CD4-positive, alpha-beta T cell treated with Interleukin-12 subunit alpha and Interleukin-12 subunit beta, for 1 hour (primary cell): ENCODE measurements at places on chromosomes 2 and 18.
A peak's percentile ranks its signal among the peaks of the same experiment; 100 is the strongest.

- DNase-seq, result peak; percentile 45
Observed at GRCh38 chr18:25921677-25922421, 168.6 kb downstream of the SS18 start.

- DNase-seq, result no peak
Observed at GRCh38 chr2:216622526-216622925, 10.7 kb upstream of the IGFBP2 start.

DNA sequence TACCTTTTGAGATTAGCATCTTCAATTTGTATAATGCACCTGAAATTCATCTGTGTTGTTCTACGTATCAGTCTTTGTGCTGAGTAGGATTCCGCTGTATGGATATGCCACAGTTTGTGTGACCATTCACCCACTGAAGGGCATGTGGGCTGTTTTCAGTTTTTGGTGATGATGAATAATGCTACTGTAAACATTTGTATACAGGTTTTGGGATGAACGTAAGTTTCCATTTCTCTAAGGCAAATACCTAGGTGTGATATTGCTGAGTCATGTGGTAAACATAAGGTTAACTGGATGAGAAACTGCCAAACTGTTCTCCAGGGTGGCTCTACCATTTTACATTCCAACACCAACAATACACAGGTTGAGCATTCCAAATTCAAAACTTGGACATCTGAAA, 35.1 kb downstream of the CABYR start:
- DNase-seq, result no peak

GRCh38 chr2:158101384-158101926, at the start of gene UPP2:
TSS of gene UPP2 (plus strand) at chr2:158101876. CDS start at chr2:158102064, 188 bp downstream.
- no peak for DNase-seq

GRCh38 chr2:223724861-223725260, 112.5 kb downstream of the AP1S3 start:
- DNase-seq, result no peak

- no peak for DNase-seq
Observed at GRCh38 chr18:74478880-74479279, 17.3 kb upstream of the CNDP2 start.

DNA sequence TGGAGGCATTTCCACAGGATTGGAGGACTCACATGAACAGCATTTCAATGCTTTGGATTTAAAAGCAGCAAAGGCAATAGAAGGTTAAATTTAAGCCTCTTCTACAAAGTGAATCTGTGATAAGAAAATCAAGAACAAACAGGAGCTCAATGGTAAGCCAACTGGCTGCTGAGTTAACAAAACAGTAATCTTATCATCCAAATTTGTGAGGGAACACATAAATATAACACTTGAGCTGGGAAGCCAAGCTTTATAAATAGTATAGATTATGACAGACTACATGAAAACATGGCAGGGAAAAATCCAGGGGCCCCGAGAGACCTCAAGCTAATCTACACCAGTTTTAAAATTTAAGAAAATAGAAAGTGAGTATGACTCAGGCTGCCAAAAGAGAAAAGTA, 108.5 kb upstream of the PGAP1 start:
- no peak for DNase-seq

GRCh38 chr18:7059276-7059675, 58.3 kb downstream of the LAMA1 start:
- DNase-seq, result no peak

DNA sequence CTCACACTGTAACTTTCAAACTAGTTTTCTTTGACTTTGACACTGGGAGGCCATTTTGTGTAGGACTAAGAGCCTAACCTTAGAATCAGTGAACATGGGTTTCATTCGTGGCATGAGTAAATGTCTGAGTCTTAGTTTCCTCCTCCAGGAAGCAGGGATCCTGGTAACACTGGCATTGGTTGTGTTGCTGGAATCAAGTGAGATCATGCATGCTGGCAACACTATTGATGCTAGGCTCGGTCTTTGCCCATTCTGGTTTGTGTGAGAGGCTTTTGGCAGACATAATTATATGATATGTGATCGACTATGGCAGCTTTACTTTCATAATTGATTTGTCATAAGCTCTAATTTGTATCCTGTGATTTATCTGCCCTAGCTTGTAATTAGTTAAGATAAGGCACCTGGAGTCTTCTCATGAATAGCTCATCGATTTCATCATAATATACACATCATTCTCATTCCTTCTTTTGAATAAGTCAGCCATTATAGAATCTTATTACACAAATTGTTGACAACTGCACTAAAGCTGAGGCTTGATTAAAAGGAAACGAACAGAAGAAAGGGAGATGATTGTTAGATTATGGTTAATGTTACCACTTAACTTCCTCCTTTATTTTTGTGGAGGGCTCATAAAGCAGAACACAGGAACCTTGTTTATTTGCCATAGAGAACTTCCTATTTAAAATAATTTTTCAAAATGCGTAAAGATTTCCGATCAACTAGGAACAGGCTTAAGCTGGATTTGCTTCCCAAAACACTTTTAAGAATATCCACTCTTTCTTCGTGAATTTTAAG, 12.6 kb downstream of the PPP1R1C start:
- no peak for DNase-seq

DNA sequence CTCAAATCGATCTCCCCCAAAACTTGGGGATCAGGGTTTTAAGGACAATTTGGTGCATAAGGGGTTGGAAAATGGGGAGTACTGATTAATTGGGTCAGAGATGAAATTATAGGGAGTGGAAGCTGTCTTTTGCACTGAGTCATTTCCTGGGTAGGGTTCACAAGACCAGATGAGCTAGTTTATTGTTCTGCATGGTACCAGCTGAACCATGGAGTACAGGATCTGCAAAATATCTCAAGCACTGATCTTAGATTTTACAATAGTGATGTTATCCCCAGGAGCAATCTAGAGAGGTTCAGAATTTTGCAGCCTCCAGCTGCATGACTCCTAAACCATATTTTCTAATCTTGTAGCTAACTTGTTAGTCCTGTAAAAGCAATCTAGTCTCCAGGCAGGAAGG, 73.1 kb downstream of the CPO start:
- no peak for DNase-seq

DNA sequence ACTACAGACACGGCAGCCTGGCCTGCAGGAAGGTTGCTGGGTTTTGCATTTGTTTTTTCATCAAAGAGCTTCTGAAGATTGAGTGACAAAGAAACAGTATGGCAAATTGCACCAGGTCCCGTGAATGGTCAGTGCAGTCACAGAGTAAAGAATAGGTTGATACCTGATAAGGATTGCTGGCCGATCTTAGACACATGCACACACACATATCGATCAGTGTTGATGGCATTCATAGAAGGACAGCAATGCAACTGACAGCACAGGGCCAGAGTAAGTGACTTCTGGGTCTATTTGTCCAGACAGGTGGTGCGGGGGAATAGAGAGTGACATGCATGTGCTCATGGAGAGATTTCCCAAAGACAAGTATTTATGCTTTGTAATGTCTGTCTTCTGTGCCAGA, 42.8 kb downstream of the NRP2 start:
- no peak for DNase-seq
